Mesenteric fat pad (tissue), 1 donor: ENCODE measurements at places on chromosomes 16 and 17. TPM values are rescaled to one million over a fixed set of nuclear protein-coding genes. Genes with fewer than 3 reads are reported as not detected.

The CARD14 gene
- total RNA-seq: not detected

The KCNH4 gene
- 0.55 TPM for total RNA-seq

The RHBDF2 gene
- 52.7 TPM for total RNA-seq

The PKD1 gene
- 99.4 TPM for total RNA-seq

The WFDC1 gene
- total RNA-seq: 1.4 TPM
